ENCODE measurements at places on chromosomes 6 and 20.

- peak; percentile 54 for DNase-seq
Observed at GRCh38 chr20:4297127-4297826, 281.9 kb upstream of the RNF24 start.

GRCh38 chr20:15895560-15896084 lies 677.6 kb downstream of the KIF16B start:
- peak; percentile 94 for DNase-seq

DNA sequence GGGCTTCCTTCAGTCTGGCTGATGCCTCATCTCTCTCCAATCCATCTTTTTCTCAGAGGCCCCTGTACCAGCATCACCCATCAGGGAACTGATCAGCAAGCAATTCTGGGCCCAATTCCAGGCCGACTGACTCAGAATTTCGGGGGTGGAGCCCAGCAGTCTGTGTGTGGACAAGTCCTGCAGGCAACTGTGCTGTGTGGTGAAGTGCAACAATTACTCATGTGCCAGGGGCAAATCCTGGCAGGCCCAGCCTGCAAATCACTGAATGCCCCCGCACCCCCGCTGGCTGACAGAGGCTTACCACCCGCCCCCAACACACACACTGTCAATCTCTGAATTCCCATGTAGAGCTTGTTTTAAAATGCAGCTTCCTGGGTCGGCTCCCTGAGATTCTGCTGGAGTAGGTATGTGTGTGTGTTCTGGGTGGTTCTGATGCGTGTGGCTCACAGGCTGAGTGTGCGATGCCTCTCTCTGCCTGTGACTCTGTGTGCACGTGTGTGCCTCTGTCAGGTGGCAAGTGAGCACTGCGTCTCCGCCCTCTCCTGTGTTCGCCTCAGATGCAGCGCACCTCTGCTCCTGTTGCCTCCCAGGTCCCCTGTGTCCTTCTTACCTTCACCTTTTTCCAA lies 45.4 kb downstream of the SSR1 start:
- no peak for DNase-seq

DNA sequence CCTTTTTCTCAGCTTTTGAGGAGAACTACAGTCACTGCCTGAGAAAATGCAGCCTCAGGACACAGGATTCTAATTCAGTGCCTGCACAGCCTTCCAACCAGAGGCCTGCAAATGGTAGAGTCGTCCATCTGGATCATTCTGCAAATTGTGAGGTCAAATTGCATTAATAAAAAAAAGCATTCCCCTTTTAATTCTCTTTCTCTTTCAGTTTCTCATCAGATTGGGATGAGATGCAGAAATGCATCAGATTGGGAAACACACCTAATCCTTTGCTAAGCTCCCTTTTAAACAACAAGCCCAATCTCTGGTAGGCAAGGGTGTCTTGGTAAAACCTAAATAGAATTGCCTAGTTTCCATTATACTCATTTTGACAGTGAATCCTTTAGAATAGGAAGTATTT lies 838.8 kb downstream of the MAFB start:
- no peak for DNase-seq

- DNase-seq = no peak
Observed at GRCh38 chr20:25327521-25328235, 63.0 kb downstream of the ABHD12 start.

DNA sequence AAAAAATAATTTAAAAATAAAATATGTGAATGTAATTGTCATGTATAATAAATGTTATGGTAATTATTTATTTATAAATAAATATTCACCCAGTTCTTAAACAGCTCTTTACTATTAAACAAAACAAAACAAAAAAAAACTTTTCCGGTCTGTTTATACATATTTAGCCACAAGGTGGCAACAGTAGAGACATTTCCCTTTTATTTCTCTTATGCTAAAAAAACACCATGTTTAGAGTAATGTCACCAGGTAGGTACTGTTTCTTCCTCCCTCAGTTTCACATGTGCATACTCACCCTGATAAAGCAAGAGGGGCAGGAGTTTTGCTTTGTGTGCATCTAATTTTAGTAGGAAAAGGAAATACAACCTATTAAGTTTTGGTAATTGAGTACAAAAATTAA lies 610.4 kb upstream of the IMPG1 start:
- peak; percentile 25 for DNase-seq

DNA sequence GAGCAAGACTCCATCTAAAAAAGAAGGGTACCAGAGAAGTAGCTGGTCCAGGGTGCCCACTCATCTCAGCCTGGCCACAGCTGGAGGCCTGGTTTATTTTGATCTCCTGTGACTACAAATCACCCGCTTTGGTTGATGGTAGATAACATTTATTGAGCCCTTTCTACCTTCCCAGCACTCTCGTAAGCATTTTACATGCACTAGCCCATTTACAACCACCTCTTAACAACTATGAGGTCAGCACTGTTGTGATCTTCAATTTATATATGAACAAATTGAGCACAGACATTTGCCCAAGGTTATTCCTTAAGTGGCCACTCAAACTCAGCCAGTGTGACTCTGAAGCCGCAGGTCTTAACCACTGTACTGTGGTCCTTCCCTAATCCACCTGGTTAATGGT lies 104.7 kb downstream of the EPM2A start:
- DNase-seq = no peak

- DNase-seq = no peak
Observed at GRCh38 chr6:27178407-27178730, 69.1 kb upstream of the PRSS16 start.

- DNase-seq = no peak
Observed at GRCh38 chr6:43970913-43971775, 156.1 kb downstream of the MRPL14 start.

DNA sequence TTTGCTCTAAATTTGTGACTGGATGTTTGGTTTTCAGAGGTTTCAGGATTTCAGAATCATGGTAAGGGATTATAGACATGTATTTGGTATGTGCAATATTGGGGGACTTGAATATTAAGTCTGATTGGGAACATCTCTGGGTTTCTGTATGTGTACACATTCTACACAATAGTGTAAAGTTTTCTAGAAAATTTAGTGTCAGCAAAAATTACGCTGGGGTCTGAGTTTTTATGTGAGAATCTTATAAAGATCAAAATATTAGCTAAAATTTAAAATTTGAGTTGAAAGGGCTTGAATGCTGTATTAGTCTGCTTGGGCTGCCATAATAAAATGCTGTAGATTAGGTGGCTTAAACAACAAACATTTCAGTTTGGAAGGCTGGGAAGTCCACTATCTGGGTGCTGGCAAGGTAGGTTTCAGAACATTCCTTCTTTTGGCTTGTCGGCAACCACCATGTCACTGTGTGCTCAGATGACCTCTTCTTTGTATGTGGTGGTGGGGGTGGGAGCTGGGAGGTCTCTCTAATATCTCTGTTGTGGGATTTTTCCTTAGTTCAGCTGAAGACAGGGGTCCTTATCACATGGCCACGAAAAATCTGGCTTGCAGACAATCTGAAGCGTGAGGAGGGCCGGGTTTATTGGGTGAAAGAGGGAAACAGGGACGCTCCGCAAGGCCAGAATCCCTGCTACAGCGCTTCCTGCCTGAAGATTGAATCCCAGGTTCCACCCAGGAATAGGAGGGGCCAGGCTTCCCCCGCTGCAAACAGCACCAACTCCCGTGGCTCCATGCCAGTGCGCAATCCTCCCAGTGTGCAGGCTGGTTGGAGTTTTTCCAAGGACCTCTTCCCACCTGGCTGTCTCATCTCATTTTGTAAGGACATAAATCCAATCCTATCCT lies 299.7 kb downstream of the PLCB1 start:
- DNase-seq = no peak
